Common myeloid progenitor, CD34-positive (primary cell): ENCODE measurements at places on chromosomes 5 and 9.

DNA sequence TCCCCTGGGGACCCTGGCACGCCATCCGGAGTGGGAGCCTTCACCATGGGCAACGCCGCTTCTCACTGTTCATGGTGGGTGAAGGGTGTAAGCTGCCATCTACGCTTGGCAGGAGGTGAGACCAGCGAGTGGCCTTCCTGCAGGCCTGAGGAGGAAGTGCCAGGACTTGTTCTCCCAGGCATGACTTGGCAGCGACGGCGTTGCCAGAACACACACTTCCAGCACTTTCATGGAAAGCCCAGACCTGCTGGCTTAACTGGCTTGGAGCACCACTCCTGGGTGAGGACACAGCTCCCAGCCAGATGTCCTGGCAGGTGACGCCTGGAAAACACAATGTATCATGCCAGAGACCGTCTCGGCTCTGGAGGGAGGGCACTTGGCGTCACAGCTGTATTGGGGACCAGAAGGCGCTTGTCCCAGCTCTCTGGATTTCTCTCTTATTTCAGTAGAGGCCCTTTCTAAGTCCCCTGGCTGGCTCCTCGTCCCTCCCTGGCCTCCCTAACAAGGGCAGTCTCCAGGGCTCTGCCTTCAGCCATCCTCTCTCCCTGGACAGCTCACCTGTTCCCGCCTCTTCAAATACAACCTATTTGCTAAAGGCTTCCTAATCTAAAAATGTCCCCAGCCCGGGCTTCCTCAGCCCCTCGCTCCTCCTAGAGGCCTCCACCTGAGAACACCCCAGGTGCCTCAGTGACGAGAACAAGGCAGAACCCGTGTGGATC lies 188.3 kb downstream of the OLFM1 start:
- H3K36me3 ChIP-seq, result no peaks in the 10 kb centered on the region
- H3K27me3 ChIP-seq, result peaks cover 8% of the 10 kb centered on the region
- no peaks in the 10 kb centered on the region for H3K4me1 ChIP-seq
- no peak overlapping the region for H3K27ac ChIP-seq
- no peak for DNase-seq

DNA sequence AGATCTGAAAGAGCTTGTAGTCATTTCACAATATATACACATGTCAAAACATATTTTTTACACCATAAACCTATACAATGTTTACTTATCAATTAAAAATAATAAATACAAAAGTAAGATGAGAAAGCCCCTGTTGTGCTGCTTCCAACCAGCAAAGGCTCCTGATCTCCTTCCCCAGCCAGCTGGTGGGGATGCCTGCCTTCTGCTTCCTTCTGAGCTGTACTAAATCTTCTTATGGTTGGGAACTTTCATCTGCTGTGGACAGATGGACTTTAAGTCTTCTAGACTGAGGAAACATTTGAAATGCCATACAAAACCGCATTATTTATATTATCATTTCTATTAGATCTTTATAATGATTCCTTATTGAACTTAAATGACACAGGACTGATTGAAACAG lies 745.3 kb upstream of the CHD1 start:
- no peak overlapping the region for H3K4me3 ChIP-seq
- no peaks in the 10 kb centered on the region for H3K36me3 ChIP-seq
- no peak overlapping the region for H3K27ac ChIP-seq
- no peaks in the 10 kb centered on the region for H3K27me3 ChIP-seq
- no peaks in the 10 kb centered on the region for H3K4me1 ChIP-seq

DNA sequence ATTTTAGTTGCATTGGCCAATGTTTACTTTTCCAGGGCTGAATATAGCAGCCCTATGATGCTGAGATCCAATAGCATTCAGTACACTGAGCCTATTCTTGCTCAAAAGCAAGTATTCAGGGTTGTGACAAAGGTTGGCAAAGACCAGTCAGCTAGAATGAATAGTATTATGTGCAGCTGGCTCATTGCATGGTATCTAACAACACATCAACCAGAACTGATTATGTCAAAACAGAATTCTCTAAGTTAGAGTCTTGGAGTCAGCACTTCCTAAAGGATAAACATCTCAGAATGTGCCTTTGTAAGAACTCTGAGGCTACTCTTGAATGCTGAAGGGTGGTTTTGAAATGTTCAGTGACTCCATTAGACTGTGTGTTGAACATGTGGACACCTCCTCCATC lies 774.5 kb upstream of the RGMB start:
- no peaks in the 10 kb centered on the region for H3K4me1 ChIP-seq
- H3K4me3 ChIP-seq, result no peak overlapping the region
- DNase-seq, result no peak

DNA sequence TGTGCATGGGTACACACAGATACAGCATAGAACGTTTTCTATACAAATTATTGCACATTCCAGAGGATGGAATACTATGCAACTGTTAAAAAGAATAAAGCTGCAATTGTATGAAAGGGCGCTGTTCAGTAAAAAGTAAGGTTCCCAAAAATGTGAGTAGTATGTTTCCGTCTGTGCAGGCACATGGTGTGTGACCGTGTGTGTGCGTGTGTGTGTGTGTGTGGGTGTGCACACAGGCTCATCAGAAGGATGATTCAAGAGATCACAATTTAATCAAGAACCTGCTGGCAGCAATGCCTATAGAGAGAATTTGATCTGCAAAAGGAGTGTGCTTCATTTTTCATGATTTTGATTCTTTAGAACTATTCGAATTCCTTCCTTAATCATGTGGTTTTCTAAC lies 76.3 kb downstream of the SEMA4D start:
- peaks cover 7% of the 10 kb centered on the region for H3K36me3 ChIP-seq
- peak overlapping the region; percentile 69 for H3K27ac ChIP-seq
- H3K27me3 ChIP-seq, result no peaks in the 10 kb centered on the region
- peaks cover 98% of the 10 kb centered on the region for H3K4me1 ChIP-seq

- no peak for DNase-seq
- no peaks in the 10 kb centered on the region for H3K4me1 ChIP-seq
- H3K4me3 ChIP-seq, result no peak overlapping the region
- H3K36me3 ChIP-seq, result no peaks in the 10 kb centered on the region
- no peaks in the 10 kb centered on the region for H3K27me3 ChIP-seq
- no peak overlapping the region for H3K27ac ChIP-seq
These were observed 221.3 kb upstream of the FTMT start for GRCh38 chr5:121630402-121630801.

GRCh38 chr5:169705322-169705721 lies 68.2 kb downstream of the DOCK2 start:
- no peak overlapping the region for H3K4me3 ChIP-seq
- no peaks in the 10 kb centered on the region for H3K27me3 ChIP-seq
- H3K4me1 ChIP-seq, result no peaks in the 10 kb centered on the region
- H3K27ac ChIP-seq, result no peak overlapping the region
- H3K36me3 ChIP-seq, result peaks cover 93% of the 10 kb centered on the region

DNA sequence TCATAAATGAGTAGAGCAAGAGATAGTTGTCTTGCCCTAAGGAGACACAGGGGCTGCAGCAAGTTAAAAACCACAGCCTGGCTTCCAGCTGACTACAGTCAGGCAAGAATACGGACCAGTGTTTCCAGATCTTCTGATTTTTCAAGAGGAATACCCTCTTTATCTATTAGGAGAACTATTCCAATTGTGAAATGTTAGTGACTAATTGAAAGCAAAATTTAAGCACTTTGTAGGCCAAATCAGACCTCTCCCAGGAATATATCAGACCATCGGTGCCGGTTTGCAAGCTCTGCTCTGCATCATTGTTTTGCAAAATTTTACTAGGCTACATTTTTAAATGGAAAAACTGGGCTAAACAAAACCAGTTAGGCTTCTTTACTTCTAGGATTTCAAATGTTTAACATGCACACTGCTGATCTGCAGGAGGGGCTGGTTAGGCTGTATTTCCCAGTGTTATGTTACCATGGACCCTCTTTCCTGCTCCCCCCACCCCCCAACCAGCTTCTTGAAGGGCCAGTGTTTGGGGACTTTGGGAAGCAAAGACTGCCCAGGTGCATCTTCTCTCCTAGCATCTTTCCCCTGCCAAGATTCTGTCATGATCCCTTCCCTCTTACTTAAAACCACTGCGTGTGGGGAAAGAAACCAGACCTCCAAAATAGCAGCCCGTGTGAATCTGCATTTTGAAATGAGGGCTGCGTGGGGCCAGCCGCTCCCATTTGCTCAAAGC lies 1.1 kb upstream of the ARSI start:
- H3K27ac ChIP-seq, result no peak overlapping the region
- DNase-seq, result no peak
- H3K27me3 ChIP-seq, result peaks cover 45% of the 10 kb centered on the region
- H3K4me1 ChIP-seq, result no peaks in the 10 kb centered on the region
- no peaks in the 10 kb centered on the region for H3K36me3 ChIP-seq

GRCh38 chr5:154118893-154119336 lies 71.6 kb upstream of the GALNT10 start:
- H3K27me3 ChIP-seq, result no peaks in the 10 kb centered on the region
- H3K4me3 ChIP-seq, result no peak overlapping the region

- no peaks in the 10 kb centered on the region for H3K27me3 ChIP-seq
- no peaks in the 10 kb centered on the region for H3K36me3 ChIP-seq
- H3K4me1 ChIP-seq, result peaks cover 29% of the 10 kb centered on the region
- H3K4me3 ChIP-seq, result no peak overlapping the region
- no peak overlapping the region for H3K27ac ChIP-seq
These were observed 17.5 kb upstream of the SEMA4D start for GRCh38 chr9:89515416-89515815.

DNA sequence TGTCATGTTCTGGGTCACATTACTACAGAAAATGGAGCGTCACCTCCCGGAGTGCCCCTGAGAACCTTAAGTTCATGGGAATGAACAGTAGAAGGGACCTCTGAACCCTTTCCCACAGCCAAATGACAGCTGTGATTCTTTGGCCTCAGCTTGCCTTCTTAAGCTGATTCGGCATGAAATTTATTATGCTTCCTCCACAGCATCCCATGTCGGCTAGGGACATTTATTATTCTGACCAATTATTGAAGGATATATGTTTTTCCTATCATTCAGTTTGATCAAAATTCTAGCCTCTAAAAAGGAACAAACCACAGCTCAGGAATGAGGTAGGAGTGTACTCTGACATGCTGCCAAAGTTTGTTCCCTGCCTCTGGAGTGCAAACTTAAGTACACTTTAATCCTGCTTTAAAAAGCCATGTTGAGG lies 440.6 kb downstream of the CETN3 start:
- no peaks in the 10 kb centered on the region for H3K27me3 ChIP-seq
- no peak for DNase-seq
- peaks cover 4% of the 10 kb centered on the region for H3K4me1 ChIP-seq
- H3K27ac ChIP-seq, result no peak overlapping the region
- no peaks in the 10 kb centered on the region for H3K36me3 ChIP-seq

GRCh38 chr5:157502143-157502647 lies 42.2 kb downstream of the NIPAL4 start:
- no peak overlapping the region for H3K27ac ChIP-seq
- H3K4me3 ChIP-seq, result no peak overlapping the region
- peak; percentile 14 for DNase-seq
- no peaks in the 10 kb centered on the region for H3K27me3 ChIP-seq
